ENCODE measurements at places on chromosomes 5 and 9.

DNA sequence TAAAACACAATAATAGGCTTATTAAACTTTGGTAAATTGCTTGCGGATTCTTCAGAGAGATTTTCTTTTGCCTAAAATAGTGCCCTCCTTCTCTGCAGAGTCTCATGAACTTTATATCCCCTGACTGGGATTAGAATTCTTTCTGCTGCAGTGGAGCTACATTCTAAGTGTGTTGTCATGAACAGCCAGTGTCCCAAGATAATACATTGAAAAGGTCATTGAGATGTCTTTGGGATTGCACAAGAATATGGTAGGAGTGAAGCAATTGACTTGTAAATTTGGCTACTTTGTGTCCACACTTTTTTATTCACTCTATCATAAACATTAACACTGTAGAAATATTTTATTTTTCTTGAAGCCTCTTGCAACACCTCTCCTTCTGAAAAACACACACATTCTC is 604.5 kb downstream of the GABRG2 start:
- no peak for DNase-seq

DNA sequence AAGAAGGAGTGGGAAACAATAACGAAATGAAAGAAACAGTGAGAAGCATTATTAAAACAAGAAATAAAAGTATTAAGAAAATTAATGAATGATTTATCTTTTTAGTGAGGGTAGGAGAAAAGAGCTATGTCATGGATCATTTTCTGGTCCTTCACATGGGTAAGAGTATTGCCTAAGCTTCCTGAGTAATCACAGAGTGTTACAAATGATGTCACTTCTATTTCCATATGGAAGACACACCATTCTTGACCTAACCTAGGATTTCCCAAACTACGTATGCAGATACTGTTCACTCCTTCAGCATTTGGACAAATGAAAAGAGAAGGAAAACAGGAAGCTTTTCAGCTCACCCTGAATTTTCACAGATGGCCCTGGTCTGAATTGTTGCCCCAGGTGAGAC is 3.3 kb upstream of the TSLP start:
- no peak for DNase-seq

GRCh38 chr5:151004499-151004898 is 15.9 kb upstream of the GPX3 start:
- DNase-seq, result no peak

DNA sequence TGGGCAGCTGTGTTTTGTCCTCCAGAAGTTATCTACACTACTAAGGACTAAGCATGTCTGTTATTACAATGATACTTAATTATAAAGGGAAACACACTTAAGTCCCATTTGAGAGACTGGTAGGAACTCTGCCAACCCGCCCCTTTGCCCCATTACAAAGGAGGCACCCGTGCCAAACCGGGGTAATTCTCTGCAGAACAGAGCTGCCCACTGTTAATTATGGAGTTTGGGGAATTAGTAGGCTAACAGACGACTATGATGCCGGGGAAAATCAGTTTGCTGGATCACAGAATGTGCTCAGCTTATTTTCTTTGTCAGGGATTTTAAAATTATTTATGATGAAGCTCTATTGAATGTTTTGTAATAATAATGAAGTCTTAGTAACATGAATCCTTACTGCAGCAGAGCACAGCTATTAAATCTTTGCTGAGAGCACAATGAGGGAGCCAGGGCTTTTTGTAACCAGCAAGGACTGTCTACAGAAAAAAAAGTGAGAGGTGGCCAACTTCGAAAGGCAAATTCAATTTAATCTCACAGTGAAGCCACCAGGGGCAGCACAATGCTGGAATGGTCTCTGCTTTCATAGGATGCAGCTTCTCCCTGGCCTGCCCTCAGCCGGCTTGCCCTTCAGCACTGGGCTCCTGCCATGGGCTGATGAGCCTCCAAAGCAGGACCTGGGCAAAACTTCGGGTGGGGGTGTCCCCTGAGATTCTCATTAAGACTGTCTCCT is 134.5 kb downstream of the GNAQ start:
- no peak for DNase-seq

DNA sequence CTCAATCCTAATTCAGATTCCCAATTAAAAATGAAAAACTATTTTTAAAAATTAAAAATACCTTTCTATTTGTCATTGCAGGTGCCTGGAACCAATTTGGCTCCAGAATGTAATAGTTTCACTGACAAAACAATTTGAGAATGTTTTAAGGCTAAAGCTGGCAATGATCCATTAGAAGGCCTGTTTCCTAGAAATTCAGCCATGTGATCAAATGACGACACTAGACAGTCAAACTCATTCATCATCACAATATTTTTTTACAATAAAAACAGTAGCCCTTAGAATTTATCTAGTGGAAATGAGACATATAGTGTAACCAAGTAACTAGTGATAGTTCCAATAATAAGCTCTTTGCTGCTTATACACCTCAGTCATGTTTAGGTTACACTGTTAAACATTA is 75.4 kb upstream of the MAP3K1 start:
- no peak for DNase-seq

GRCh38 chr5:138021771-138022170 is 11.1 kb downstream of the FAM13B start:
- DNase-seq, result no peak

DNA sequence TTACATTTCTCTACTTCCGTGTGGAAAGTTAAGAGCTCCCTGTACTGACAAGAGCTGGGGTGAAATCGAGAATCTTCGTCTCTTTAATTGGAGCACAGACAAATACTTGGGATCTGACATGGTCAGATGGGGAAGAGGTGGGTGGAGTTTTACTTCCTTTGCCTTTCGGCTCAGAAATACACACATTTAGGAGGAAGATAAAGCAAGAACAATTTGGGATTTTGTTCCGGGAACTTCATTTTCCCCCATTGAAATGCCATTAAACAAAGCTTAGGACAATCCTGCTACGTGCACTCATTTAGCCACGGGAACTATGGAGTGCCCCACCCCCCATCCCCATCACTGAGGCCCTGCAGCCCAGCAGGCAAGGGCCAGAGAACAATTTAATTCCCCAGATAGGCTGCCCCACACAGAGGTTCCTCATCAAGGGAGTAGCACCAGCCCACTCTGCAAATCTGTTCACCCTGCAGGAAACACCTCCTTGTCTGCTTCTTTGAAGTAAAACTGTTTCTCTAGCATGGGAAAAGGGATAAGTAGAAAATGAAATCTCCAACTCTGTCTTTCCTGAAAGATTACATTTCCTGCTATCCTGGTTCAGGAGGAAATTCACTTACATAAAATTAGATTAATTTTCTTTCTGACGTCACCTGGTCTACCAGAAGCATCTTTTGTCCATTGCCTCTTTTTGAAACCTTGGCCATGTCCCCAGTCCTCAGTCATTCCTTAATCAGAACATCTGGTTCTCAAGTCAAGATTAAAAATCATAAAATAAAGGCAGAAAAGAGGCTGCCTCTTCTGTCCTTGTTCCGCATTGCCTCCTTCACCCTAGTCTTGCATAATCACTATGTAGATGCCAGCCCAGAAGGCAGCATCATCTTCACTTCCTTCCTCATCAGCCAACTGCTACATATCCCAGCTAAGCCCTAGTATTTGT is 206.4 kb downstream of the ENC1 start:
- no peak for DNase-seq

DNA sequence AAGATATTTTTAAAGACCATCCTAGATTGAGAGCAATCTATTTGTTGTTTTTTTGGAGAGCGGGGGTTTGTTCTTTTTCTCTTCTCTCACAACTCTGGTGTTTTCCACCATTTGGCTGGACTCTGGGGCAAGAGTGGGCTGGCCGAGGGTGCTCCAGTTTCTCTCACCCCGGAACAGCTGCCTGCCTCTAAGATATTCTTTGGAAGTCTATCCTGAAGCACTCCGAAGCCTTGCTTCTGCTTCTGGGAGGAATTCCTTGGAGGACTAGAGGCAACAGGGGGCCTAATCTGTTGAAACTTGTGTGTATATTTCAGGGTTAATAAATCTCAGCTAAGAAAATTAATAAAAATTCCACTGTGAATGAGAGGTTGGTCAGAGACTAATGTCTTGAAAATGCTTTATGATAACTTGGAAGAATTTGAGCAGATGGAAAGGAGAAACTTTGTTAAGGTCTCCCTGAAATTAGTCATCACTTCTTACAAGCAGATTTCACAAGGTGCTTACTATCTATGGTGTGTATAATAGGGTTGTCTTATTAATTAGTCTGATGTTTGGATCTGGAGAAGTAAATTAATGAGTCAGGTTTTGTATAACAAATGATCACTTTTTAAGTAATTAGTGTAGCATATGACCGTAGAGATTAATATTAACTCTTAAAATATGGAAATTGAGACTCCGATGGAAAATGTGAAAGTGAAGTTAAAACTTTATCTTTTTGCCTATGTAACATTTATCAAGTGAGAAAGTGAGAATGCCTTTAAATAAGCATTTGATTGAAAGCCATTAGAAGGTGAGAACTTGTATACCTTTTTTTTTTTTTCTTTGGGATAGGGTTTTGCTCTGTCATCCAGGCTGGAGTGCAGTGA is 4.0 kb downstream of the MAN2A1 start:
- no peak for DNase-seq

DNA sequence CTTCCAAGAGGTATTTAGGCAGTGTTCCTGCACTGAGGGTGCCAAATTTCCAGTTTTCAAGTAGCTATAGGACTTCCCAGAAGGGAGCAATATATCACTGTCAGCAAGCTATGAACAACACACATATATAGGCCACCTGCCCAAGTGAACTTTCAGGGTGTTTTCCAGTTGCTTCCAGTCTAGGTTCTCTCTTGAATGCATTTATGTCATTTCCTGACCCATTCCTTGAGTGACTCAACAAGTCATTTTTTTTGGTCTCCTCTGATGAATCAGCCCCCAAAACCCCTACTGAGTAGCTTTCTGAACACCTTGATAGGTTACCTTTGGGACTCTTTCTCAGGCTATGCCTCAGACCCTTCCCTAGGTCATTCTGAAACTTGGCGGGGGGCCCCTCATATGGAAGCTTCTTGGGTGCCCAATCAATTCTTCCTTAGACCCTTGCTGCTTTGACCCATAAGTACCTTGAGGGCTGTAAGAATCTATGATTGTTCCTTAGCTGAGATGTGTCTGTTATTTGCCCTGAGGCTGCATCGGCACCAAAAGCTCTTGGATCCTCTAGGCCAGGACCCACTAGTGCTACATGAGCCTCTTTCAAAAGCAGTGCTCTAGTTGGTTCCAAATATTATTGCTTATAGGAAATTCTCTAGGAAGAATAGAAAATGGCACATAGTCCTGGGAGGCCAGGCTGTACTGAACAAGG is 12.4 kb downstream of the DNAJB5 start:
- no peak for DNase-seq

- no peak for DNase-seq
These were observed 30.3 kb upstream of the STING1 start for GRCh38 chr5:139512786-139513390.

DNA sequence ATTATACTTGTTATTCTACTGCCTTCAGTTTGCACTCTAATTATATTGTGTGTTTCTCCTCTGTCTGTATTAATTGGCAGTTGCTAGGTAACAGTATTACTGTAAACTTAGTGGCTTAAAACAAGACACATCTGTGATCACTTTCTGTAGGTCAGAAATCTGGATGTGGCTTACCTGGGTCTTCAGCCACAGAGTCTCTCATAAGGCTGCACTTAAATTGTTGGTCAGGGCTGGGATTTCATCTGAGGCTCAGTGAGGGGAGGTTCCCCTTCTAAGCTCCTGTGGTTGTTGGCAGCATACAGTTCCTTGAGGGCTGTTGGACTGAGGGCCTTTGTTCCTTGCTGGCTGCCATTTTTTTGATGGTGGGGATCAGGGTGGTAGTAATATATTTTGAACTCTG is 68.8 kb downstream of the SLC44A1 start:
- no peak for DNase-seq

- no peak for DNase-seq
These were observed 23.5 kb downstream of the MAPKAP1 start for GRCh38 chr9:125683486-125683885.

- no peak for DNase-seq
These were observed 4.1 kb downstream of the SNCB start for GRCh38 chr5:176625966-176626875.

GRCh38 chr9:83013867-83014605 is 48.9 kb downstream of the RASEF start:
- DNase-seq, result no peak

DNA sequence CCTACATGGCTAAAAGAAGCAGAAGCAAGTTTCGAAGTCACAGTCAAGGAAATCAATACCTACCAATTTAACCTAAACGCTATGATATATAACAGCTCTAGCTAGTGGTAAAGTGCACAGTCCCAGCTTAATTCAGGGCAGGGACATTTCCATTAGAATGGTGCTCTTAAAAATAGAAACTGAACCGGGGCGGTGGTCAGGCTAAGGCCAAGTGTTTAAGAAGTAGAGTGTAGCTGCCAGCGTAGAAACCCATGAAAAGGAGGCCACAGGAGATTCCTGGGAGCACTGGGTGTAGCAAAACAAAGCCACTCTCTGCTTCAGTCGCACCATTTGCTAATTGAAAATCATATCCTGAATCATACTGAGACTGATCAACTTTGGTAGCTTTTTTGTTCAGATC is 28.8 kb downstream of the PPIC start:
- no peak for DNase-seq

DNA sequence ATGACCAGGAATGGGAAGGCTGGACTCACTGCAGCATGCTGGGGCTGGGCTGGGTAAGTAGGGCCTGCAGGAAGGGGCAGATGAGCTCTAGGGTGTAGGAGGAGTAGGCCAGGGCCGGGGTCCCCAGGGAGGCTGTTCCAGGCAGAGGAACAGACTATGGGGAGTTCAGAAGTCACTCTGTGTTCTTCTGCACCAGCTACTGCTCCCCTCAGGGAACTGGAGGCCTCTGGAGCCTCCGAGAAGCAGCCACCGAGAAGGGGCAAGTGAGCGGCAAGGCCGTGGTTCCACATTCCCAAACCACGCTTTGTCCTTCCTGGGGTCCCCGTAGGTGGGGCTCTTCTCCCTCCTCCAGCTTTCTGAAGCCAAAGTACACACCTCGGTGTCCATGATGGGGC is 8.4 kb upstream of the SLC2A6 start:
- DNase-seq, result no peak

- no peak for DNase-seq
These were observed 29.5 kb downstream of the SURF6 start for GRCh38 chr9:133306242-133307204.

- DNase-seq, result peak; percentile 76
These were observed 5.4 kb upstream of the HBEGF start for GRCh38 chr5:140351609-140352334.

GRCh38 chr5:169435506-169436229 is 134.7 kb upstream of the SLIT3 start:
- DNase-seq, result no peak

- no peak for DNase-seq
These were observed 467.6 kb upstream of the ZNF608 start for GRCh38 chr5:125214080-125214479.

- DNase-seq, result no peak
These were observed 492 bp downstream of the TENT2 start for GRCh38 chr5:79612667-79613198.

GRCh38 chr5:139904816-139905661 is 109.4 kb downstream of the PSD2 start:
- DNase-seq, result no peak

- DNase-seq, result no peak
These were observed 97.4 kb downstream of the NLN start for GRCh38 chr5:65819215-65819904.
